Right ventricle myocardium inferior (tissue), 1 donor: ENCODE measurements at places on chromosomes 6 and 20. TPM values are rescaled to one million over a fixed set of nuclear protein-coding genes. Genes with fewer than 3 reads are reported as not detected.

ADA gene
- total RNA-seq, result 10.7 TPM

CST2 gene
- total RNA-seq, result not detected

SULF2 gene
- 29.5 TPM for total RNA-seq

PCK1 gene
- total RNA-seq, result 4.4 TPM

MYB gene
- 0.27 TPM for total RNA-seq

SIRPB2 gene
- 4.0 TPM for total RNA-seq

TSPO2 gene
- not detected for total RNA-seq

LIN28B gene
- total RNA-seq, result not detected
